IMR-90 (cell line): ENCODE measurements at places on chromosomes 4 and X. TPM values are rescaled to one million over a fixed set of nuclear protein-coding genes. Genes with fewer than 3 reads are reported as not detected.

Gene CCKAR
- total RNA-seq = not detected in 2 replicates

Gene PABPC1L2A
- total RNA-seq = not detected in 2 replicates

Gene ANOS1
- total RNA-seq = under 0.01 TPM in 2 replicates

Gene SUPT20HL1
- total RNA-seq = not detected in 2 replicates

Gene MSX1
- 1.1 TPM in 2 replicates for total RNA-seq

Gene FRAS1
- under 0.01 TPM in 2 replicates for total RNA-seq

Gene MAGEB10
- not detected in 2 replicates for total RNA-seq

Gene KCND1
- total RNA-seq = 0.28 and 0.36 TPM in 2 replicates

Gene PAGE5
- total RNA-seq = not detected in 2 replicates

Gene INPP4B
- total RNA-seq = 13.3 and 14.0 TPM in 2 replicates

Gene MAGEA6
- total RNA-seq = not detected in 2 replicates

DNA sequence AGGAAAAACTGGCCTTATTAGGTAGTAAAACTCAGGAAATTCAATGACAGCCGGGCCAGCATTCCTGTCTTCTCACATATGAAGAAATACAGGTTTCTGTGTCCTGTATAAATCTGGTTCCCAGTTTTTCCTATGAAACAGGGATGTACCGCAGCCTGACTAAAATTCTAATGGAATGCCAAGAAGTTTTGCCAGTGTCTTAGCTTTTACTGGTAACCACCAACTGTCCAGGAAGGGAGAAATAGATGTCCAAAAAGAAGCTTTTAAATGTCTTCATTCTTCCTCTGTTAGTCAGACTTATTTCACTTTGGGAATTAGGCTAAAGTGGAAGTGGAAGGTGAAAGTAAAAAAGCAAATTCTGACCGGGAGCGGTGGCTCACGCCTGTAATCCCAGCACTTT, 108.0 kb upstream of the TBL1X start:
- DNase-seq = peak; percentile 33
- no peak overlapping the region for H3K27ac ChIP-seq
- H3K4me1 ChIP-seq = peaks cover 6% of the 10 kb centered on the region
- H3K27me3 ChIP-seq = no peaks in the 10 kb centered on the region
- H3K36me3 ChIP-seq = no peaks in the 10 kb centered on the region
- no peak overlapping the region for H3K4me3 ChIP-seq

GRCh38 chr4:108813261-108813660, 50.4 kb upstream of the ETNPPL start:
- H3K27me3 ChIP-seq = peaks cover 3% of the 10 kb centered on the region
- no peaks in the 10 kb centered on the region for H3K4me1 ChIP-seq
- H3K4me3 ChIP-seq = no peak overlapping the region
- DNase-seq = no peak
- H3K36me3 ChIP-seq = no peaks in the 10 kb centered on the region

DNA sequence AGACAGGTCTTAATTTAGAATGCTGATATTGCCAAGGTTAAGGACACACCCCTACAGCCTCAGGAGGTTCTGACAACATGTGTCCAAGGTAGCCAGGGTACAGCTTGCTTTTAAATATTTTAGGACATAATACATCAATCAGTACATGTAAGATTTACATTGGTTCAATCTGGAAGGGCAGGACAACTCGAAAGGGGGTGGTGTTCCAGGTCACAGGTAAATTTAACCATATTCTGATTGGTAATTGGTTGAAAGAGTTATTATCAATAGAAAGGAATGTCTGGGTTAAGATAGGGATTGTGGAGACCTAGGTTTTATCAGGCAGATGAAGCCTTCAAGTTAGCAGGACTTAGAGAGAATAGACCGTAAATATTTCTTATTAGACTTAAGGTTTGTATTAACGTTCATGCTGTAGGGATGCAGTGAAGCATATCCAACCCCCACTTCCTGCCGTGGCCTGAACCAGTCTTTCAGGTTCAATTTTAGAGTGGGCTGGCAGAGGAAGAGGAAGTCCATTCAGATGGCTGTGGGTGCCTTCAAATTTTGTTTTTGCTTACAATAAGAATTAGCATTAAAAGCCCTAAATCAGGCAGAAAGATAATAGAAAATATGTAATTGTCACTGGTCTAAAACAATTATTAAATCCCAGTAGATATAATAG, 136.5 kb upstream of the GALNTL6 start:
- no peak overlapping the region for H3K4me3 ChIP-seq
- DNase-seq = no peak
- H3K4me1 ChIP-seq = no peaks in the 10 kb centered on the region
- no peaks in the 10 kb centered on the region for H3K36me3 ChIP-seq

DNA sequence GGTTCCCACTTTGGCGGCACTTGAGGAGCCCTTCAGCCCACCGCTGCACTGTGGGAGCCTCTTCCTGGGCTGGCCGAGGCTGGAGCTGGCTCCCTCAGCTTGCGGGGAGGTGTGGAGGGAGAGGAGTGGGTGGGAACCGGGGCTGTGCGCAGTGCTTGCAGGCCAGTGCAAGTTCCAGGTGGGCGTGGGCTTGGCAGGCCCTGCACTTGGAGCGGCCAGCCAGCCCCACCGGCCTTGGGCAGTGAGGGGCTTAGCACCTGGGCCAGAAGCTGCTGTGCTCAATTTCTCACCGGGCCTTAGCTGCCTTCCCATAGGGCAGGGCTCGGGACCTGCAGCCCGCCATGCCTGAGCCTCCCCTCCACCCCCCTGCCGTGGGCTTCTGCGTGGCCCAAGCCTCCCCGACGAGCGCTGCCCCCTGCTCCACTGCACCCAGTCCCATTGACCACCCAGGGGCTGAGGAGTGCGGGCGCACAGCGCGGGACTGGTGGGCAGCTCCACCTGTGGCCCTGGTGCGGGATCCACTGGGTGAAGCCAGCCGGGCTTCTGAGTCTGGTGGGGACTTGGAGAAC, 474.3 kb downstream of the MID1IP1 start:
- H3K27me3 ChIP-seq = no peaks in the 10 kb centered on the region
- DNase-seq = no peak
- no peaks in the 10 kb centered on the region for H3K36me3 ChIP-seq
- H3K4me3 ChIP-seq = no peak overlapping the region
- H3K27ac ChIP-seq = no peak overlapping the region

DNA sequence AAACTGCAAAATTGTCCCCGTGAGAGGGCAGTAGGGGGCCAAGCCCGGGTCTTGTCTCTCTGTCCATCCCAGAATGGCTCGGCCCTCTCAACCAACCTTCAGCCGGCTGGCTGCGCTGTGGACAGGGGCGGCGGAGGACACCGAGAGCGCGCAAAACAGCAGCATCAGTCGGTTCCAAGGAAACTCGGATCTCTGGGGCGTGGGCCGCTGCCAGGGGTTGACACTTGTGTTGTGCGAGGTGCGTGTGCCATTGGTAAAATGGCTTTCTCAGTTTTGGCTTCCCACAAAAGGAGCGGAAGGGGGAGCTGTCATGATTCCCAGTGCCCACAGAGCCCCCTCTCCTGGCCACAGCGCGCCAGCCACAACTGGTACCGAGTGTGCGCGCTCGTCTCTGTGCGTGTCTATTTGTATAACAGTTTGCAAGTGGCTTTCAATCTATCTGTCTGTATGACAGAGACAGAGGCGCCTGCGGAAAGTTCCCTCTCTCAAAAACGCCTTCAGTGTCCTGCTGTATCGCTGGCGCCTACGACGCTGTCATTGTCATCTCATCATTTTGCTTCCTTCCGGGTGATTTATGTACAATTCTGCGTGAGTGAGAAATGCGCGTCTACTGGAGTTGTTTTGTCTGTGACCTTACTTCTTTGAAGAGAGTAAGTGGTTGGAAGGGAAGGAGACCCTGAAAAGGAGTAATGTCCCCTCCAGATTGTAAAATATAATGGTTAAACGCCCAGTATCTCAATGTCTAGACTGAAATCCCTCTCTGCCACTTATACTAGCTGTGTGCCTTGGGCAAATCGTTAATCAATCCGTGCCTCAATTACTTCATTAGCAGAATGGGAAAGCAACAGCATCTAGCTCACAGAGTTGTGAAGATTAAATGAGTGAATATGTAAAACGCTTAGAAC, 1.8 kb downstream of the DKK2 start:
- H3K4me3 ChIP-seq = no peak overlapping the region
- peaks cover 37% of the 10 kb centered on the region for H3K27me3 ChIP-seq
- H3K4me1 ChIP-seq = no peaks in the 10 kb centered on the region
- H3K36me3 ChIP-seq = no peaks in the 10 kb centered on the region

DNA sequence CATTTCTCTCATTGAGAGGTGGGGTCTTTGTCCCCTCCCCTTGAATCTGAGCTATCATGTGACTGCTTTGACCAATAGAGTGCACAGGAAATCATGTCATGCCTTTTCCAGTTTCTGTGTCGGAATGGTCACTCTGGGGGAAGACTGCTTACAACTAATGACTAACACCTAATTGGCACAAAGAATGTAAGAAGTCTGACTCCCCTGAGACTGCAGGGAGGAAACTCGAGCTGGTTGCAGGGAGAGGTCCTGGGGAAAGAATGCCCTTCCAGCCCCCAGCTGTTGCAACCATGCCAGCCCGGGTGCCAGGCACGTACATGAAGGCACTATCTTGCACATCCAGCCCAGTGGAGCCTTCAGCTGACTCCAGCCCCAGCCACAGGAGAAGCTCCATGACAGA, 254.2 kb downstream of the DHX15 start:
- no peak overlapping the region for H3K27ac ChIP-seq
- no peaks in the 10 kb centered on the region for H3K4me1 ChIP-seq
- H3K4me3 ChIP-seq = no peak overlapping the region
- peaks cover 2% of the 10 kb centered on the region for H3K27me3 ChIP-seq
- no peak for DNase-seq
- H3K36me3 ChIP-seq = no peaks in the 10 kb centered on the region

DNA sequence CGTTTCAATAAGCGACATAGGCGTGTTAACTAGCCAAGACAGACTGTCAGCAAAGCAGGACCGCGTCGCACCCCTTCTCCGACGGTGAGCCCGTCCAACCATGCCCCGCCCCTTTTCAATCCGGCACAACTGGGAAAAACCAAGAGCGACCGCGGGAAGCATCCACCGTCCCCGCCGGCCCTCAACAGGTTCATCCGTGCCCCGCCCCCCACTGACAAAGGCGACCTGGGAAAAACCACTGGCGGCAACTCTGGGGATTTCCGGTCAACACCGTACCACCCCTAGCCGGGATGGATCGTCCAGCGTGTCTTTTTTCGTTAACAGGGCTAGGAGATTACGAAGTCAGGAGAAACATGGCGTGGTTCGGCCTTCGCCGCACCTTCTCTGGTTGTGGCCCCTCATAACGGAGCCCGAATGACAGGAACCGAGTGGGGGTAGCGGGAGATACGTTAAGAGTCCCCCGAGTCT, 377 bp downstream of the TIMM17B start:
- peak overlapping the region; percentile 81 for H3K27ac ChIP-seq
- peaks cover 4% of the 10 kb centered on the region for H3K36me3 ChIP-seq
- H3K27me3 ChIP-seq = no peaks in the 10 kb centered on the region
- peak overlapping the region; percentile 78 for H3K4me3 ChIP-seq

- no peaks in the 10 kb centered on the region for H3K27me3 ChIP-seq
- H3K27ac ChIP-seq = no peak overlapping the region
- H3K4me1 ChIP-seq = no peaks in the 10 kb centered on the region
- no peaks in the 10 kb centered on the region for H3K36me3 ChIP-seq
Observed at GRCh38 chr4:84626673-84627072, 43.7 kb downstream of the CDS1 start.

DNA sequence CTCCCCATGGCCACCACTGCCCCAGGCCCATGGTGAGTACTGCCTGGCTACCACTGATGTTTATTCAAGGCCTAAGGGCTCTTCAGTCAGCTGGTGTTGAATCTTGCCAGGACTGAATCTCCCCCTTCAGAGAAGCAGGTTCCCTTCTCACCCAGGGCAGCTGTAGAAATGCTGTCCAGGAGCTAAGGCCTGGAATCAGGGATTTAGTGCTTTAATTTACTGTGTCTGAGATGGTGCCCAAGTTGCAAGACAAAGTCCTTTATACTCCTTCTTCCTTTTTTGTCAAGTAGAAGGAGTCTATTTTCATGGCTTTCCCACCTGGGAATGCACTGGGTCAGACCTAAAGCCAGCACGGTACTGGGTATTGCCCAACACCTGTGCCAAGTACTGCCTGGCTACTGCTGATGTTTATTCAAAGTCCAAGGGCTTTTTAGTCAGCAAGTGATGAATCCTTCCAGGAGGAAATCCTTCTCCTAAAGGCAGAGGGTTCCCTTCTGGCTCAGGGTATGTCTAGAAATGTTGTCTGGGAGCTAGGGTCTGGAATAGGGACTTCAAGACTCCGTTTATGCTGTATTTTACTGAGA, 117.6 kb upstream of the ATOH1 start:
- no peak for DNase-seq
- no peak overlapping the region for H3K27ac ChIP-seq
- no peak overlapping the region for H3K4me3 ChIP-seq
- H3K36me3 ChIP-seq = no peaks in the 10 kb centered on the region
- no peaks in the 10 kb centered on the region for H3K27me3 ChIP-seq

DNA sequence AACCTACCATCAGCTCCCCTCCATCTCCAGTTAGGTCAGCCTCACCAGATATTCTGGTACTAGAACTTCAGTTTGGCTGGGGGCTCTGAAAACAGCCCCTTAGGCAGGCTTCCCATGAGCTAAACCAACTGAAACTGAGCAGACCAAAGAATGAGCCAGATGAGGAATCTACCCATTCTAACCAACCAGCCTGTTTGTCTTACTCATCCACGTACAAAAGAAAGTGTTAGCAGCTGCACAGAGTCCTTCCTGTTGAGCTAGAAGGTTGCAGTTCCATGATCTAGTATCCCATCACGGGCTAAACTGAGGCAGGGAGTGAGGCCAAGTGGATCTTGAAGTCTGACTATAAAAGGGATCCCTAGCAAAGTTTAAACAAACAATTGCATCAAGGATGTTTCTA, 17.5 kb downstream of the MAGEA9B start:
- DNase-seq = no peak
- H3K36me3 ChIP-seq = no peaks in the 10 kb centered on the region
- peaks cover 5% of the 10 kb centered on the region for H3K27me3 ChIP-seq
- no peak overlapping the region for H3K4me3 ChIP-seq
- H3K4me1 ChIP-seq = no peaks in the 10 kb centered on the region

GRCh38 chr4:69910016-69910782, 20.7 kb upstream of the CSN1S1 start:
- no peak overlapping the region for H3K4me3 ChIP-seq
- peak; percentile 21 for DNase-seq
- no peaks in the 10 kb centered on the region for H3K4me1 ChIP-seq
- no peaks in the 10 kb centered on the region for H3K36me3 ChIP-seq
- no peaks in the 10 kb centered on the region for H3K27me3 ChIP-seq
- H3K27ac ChIP-seq = no peak overlapping the region

DNA sequence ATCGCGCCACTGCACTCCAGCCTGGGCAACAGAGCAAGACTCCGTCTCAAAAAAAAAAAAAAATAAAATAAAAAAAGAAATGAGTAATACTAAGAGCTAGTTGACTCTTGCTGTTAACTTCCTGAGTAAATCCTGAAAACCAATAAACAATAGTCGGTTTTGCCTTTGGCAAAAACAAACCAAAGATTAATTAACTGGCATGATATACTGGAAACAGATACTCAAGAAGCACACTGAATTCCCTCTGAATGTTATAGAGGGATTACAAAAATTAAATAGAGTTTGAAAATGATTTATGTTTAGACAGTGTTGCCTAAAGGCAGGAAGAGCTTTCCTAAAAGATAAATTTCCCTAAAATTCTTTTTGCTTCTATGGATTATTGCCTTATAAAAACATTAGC, 1702.3 kb downstream of the STIM2 start:
- DNase-seq = no peak
- H3K4me1 ChIP-seq = no peaks in the 10 kb centered on the region
- no peaks in the 10 kb centered on the region for H3K27me3 ChIP-seq
- H3K36me3 ChIP-seq = no peaks in the 10 kb centered on the region
- no peak overlapping the region for H3K4me3 ChIP-seq

- no peaks in the 10 kb centered on the region for H3K36me3 ChIP-seq
- DNase-seq = no peak
- H3K4me3 ChIP-seq = no peak overlapping the region
- no peaks in the 10 kb centered on the region for H3K4me1 ChIP-seq
- no peaks in the 10 kb centered on the region for H3K27me3 ChIP-seq
Observed at GRCh38 chr4:126221282-126221681, 906.5 kb downstream of the FAT4 start.

- no peak for DNase-seq
- H3K4me1 ChIP-seq = peaks cover 6% of the 10 kb centered on the region
- H3K4me3 ChIP-seq = no peak overlapping the region
- no peak overlapping the region for H3K27ac ChIP-seq
Observed at GRCh38 chrX:74451450-74452198, 30.3 kb downstream of the SLC16A2 start.
